ENCODE measurements at places on chromosomes 2 and 18.

- no peak for DNase-seq
Measured at GRCh38 chr18:64203295-64203694, 54.4 kb upstream of the LINC00305 start.

- no peak for DNase-seq
Measured at GRCh38 chr2:187435078-187435477, 13.0 kb downstream of the CALCRL start.

DNA sequence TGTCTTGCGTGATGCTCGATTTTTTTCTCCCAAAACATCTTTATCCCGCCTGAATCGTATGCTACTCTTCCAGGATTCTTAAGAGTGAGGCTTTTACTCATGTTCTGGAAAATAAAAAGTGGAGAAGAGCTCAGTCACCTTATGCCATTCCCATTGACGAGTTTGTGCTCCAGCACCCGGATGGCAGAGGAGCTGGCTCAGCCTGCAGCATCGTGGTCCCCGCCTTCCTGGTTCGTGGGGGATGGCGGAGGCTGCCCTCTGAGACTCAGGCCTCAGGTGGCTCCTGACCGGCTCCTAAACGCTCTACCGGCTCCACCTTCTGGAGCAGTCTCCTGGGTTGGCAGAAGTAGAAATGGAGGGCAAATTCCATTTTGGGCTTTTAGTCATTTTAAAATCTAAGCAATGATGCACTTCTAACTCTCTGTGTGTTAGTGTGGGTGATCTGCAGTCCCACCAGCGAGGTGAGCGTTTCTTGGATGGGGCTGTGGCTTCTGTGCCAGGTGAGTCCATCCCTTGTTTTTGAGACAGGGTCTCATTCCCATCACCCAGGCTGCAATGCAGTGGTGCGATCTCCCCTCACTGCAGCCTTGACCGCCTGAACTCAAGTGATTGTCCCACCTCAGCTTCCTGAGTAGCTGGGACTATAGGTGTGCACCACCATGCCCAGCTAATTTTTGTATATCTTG lies 27.8 kb downstream of the RTP5 start:
- no peak for DNase-seq

- no peak for DNase-seq
Measured at GRCh38 chr2:74915743-74916142, 42.7 kb upstream of the POLE4 start.

DNA sequence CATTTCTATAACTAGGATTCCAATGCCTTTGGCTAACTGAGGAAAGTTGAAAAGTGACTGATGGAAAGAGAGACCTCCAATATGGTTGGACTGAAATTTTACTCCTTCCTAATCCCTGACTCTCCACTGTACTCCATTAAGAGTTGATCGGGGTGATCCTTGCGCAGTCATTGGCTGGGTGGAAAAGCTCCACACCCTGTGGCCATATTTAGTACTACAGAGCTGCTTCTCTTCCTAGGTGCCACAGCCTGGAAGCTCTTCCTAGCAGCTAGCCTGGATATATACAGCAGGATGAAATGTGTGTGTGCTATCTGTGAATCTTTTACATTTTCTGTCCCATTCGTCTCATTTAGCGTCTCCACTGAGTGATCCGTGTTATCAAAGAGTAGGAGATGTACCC lies 71.2 kb downstream of the MEP1B start:
- no peak for DNase-seq

DNA sequence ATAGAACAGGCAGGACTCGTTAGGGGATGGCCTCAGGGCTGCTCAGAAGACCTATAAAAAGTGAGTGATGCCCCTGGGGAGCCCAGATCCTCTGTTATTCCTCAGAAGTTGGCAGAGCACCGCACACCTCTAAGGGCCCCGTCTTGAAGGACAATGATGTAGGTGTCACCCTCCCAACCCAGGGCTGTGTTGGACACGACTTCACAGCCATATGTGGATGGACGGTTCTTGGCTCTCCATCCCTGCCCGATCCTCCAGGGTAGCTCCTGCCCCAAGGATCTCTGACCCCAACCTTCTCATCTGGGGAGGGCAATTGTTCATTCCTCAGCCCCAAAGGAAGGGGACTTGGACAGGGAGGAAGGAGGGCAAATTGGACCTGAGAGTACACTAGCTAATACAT lies 246.1 kb downstream of the DYSF start:
- no peak for DNase-seq

GRCh38 chr2:30665761-30666265 lies 141.4 kb downstream of the CAPN13 start:
- DNase-seq: no peak

DNA sequence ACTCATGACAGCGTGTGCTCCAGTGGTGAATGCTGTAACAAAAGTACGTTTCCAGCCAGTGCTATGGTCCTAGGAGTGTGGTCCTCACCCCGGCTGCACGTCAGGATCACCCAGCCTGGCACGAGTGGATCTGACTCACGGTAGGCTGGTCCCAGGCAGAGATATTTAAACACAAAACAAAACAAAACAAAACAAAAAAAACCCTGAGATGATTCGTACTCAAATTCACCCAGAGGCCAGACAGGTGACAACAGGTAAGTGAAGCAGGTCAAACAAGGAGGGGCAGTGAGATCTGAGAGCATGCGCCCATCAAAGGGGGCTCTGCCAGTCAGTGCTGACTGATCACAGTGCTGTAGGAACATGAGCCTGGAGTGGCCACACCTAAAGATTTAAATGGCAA lies 43.2 kb downstream of the C2orf76 start:
- DNase-seq: no peak

DNA sequence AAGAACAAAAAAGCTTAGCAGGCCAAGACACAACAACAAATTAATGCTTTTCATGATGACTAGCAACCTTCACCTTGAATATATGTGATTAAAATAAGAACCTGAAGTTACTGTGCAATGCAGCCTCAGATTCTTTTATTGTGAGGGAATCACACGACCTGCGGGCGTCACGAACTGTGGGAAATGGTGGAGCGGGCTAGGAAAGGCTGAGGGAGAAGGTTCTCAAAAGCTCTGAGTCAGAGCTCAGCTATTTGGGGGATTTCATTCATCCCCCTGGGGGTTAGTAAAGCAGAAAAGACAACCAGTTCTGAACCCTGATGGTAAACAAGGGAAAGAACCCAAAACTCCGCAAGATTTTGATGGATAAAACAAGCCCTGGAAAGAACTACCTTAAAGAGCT lies 89.3 kb upstream of the NCKAP5 start:
- DNase-seq: no peak

GRCh38 chr2:23321751-23322150 lies 63.2 kb upstream of the KLHL29 start:
- DNase-seq: no peak

- DNase-seq: peak; percentile 14
Measured at GRCh38 chr2:105038383-105039061, 653 bp downstream of the MRPS9 start.

DNA sequence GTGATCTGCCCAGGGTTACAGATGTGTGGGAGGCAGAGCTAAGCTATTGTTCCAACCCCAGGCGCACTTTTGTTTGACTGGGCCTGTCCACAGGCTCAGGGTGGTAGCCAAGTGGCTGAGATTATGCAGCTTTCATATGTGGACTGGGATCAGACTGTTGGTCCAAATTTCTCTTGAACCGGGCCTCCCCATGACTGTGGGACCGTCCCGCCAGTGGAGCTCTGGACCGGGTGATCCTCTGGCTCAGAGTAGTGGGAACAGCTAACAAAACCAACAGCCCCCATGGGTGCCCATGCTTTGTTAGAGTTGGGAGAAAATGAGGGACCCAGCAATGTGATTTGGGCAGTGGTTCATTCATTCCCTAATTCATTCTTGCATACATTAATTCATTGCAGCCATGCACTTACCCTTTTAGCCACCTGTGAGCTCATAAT lies 86.8 kb upstream of the HS6ST1 start:
- DNase-seq: no peak

DNA sequence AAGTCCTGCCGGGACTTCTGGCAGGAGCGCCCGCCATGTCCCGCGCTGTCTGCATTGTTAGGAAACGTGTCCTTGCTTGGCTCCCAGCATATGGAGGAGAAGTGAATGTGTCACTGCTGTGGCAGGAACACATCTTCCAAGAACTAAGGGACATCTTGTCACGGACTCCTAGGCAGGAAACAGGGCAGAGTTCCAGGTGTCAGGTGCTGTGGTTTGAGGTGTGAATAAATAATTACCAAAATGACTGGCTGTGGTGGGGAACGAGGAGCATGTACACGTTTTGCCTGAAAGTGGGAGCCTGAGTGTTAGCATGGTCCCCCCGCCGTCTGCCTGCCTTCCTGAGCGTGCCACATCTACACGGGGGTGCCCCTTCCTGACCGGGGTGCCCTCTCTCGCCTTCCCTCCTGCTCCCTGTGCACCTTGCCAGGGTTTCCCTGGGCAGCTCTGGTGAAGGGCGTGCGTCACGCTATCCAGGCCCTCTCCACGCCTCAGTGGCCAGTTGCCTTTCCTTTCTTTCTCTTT lies 237.5 kb downstream of the LDLRAD4 start:
- DNase-seq: no peak

DNA sequence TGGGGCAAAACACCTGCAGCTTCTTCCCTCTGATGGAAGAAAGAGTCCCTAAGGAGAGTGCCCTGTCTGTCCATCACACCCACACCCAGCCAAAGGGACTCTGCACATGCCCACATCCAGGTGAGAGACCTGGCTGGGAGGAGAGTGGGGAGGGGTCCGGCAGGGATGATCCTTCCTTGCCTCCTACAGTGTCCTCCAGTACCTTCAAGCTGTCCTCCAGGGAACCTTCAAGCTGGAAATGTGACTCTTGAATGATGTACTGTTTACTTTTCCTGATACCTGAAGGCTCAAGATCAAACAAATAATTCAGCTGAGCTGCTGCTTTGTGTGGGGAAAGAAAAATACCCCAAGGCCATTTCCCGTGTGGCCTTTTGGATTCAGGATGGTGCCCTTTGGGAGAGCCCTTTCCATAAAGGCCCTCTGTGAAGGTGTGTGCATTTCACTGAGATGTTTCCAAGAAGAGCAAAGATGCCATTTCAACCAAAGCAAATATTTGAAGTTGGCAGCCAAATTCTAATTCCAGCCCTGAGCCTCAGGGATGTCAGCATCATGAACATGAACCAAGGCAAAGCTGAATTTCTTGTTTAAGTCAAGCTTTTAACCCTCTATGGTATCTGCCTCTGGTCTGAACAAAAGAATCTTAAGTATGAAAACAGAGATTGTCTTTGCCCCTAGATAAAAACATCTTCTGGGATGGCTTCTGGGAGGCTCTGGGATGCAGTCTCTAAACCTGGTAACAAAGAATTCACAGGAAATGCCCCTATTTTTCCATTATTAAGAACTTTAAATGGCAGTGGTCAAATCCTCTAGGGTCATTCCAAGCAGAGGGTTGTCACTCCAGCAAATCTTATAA lies 11.1 kb downstream of the EVA1A start:
- DNase-seq: no peak

- no peak for DNase-seq
Measured at GRCh38 chr2:197969391-197969893, 165.0 kb downstream of the PLCL1 start.

- no peak for DNase-seq
Measured at GRCh38 chr2:67256892-67257291, 140.2 kb upstream of the ETAA1 start.

- DNase-seq: no peak
Measured at GRCh38 chr2:101638817-101639605, 58.5 kb upstream of the MAP4K4 start.

DNA sequence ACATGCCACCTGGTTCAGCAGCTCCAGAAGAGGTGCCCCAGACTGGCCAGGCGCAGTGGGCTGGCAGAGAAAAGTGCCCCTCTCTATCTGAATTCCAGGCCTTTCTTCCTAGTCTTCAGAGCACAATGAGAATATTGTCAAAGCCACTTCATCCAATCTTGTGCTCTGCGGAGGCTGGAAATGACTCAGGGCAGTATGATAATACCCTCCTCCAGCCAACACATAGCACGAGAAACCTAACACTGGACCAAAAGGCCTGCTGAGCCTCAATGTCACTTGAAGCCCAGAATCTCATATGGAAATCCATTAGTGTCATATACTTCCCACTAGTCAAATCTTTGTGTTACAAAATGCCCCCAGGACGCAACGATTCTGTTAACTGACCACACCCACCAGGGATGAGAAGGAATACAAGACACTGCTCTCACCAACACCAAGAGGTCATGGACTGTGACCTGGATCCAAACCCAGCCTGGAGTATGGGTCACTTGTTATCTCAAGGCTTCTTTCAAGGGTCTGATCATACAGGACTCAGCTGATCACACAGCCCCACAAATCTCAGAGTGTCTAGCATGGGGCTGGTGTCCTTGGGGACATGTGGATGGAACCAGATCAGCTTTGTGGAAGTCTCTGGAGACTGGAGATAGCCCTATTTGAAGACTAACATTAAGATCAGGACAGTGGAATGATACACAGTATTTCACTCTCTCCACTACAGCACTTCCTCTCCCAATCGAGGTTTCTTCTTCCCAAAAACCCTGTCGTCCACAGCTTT lies 10.1 kb downstream of the KIF3C start:
- no peak for DNase-seq

GRCh38 chr2:178211943-178212342 lies 17.6 kb downstream of the OSBPL6 start:
- DNase-seq: no peak

DNA sequence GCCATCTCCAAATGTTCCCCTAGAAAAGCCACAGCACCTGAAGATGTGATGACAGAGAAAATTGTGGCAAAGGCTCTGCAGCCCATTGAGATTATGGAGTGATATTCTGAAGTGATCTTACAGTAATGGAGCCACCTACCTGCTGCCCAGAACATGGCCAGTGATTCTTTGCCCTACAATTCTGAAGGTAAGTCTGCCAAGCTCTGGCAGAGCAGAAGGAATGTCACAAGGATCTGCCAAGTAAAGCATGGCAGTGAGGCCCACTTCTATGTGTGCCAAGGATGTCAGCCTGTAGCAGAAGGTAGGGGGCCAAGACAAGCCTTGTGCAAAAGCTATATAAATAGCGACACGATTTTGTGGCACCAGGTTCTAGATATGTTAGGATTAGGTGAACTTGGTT lies 155.1 kb downstream of the RND3 start:
- no peak for DNase-seq

DNA sequence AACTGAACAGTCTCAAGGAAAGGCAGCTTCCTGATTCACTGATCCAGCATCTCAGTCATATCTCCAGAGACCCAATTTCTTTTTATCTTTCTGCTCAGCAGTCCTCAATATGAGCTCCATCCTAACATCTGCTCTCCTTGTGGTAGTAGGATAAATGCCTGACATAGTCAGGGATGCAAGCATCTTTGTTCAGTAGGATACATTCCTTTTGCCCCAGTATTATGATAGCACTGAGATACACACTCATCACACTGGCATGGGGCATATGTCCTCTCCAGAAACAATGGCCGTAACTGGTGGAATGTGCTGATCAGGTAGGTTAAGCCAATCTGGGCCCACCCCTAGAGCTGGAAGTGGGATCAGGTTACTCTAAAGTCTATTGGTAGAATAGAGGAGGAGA lies 207.2 kb downstream of the ETAA1 start:
- DNase-seq: no peak

DNA sequence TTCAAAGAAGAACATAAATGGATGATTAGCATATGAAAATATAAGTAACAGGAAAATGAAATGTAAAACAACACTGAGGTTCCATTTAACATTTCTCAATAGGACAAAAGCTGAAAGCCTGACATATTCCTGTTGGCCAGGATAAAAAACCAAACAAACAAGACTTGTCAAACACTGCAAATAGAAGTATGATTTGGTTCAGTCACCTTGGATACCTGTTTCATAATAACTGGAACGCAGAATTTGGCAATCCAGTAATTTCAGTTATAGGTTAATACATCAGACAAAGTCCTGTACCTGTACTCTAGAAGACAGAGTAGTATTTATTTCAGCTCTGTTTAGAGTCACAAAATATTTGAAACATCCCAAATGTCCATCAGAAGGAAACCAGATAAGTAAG lies 16.5 kb upstream of the EVA1A start:
- DNase-seq: no peak

All from left renal pelvis (tissue), 4 donors.